ENCODE measurements at places on chromosomes 11 and 22.

GRCh38 chr11:123580557-123581275 is 73.7 kb downstream of the SCN3B start:
- DNase-seq, result peak; percentile 61

GRCh38 chr11:7890417-7891172 is 40.5 kb downstream of the OR10A6 start:
- DNase-seq, result no peak

DNA sequence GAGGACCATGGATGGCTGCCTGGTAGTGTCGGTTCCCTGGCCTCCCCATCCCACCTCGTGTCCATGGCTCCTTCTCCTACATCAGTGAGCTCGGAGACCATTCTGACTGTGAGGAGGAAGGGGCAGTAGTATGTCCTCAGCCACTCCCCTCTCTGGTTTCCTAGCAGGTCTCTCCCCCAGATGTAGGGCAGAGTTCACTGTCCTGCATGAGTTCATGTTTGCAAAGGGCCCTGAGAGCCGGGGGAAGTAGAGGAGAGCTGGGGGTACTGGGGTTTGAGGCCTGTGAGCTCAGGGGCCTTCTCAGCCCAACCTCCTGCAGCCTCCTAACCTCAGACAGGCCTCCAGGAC is 18.4 kb upstream of the ST3GAL4 start:
- no peak for DNase-seq

- no peak for DNase-seq
Measured at GRCh38 chr11:20161230-20161918, 1.1 kb upstream of the DBX1 start.

- no peak for DNase-seq
Measured at GRCh38 chr11:112929432-112929831, 31.8 kb upstream of the NCAM1 start.
